ENCODE measurements at places on chromosomes 7 and 10.
A peak's percentile ranks its signal among the peaks of the same experiment; 100 is the strongest.

GRCh38 chr7:43784030-43784584 is 25.6 kb downstream of the BLVRA start:
- DNase-seq: no peak

GRCh38 chr7:78264105-78264504 is 465.5 kb downstream of the PHTF2 start:
- DNase-seq: no peak

DNA sequence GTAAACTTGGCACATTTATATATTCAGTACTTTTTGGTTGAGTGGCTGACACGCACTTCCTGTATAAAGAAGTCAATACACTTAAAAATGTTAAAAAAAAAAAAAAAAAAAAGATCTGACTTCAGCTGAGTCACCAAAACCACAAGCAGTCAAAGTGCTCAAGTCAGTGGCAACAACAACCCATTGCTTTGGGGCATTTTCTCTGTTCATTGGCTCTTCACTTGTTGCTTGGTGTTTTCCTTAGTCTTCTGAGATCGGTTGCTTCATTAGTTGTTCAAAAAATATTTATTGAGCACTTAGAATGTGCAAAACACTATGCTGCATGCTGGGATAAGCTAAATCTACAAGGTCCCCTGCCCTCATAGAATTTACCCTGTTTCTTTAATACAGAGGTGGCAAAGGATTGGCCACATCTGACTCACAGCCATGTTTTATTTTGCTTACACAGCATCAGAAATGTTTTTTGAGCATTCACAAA is 63.7 kb downstream of the ZNRF2 start:
- DNase-seq: peak; percentile 94

DNA sequence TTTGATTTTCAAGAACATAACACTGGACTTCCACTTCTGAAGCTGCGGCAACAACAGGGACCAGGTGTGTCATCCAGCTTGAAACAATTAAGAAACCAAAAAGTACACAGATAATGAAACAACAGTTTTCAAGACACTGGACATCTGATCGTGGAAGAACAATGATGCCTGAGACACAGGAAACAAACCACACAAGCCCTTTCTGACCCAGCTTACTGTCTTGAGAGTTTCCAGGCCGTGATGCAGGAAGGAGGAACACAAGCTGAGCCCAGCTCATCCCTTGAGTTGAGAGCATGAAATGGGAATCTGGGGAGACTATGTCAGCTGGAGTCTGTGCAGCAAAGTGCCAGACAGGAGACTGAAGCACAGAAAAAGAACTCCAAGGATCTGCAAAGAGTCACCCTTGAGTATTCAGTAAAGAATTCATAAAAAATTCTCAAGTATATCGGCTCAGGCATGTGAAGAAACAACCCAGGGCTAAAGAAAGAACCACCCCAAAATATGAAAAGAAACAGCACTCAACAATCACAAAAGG is 91.6 kb downstream of the RNF32 start:
- no peak for DNase-seq

- DNase-seq: no peak
Observed at GRCh38 chr10:67923551-67923950, 39.1 kb downstream of the SIRT1 start.

DNA sequence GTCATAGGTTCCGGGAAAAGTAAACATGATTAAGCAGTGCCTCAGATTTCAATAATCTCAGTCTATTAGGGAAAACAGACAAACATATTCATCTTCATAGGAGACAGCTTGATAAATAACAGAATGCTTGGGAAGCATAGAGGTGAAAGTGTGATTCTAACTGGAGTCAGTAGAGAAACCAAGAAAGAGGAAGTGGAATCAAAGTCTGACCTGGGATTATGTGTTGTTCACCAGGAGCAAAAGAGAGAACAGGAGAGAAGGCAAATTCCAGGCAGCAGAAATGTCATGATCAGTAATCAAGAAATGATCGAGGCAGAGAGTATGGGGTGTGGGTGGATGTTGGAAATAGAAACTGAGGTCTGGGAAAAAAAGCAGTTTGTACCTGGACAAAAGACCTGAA is 43.7 kb downstream of the DGKB start:
- DNase-seq: no peak

GRCh38 chr10:101576211-101576863 is 11.7 kb downstream of the POLL start:
- no peak for DNase-seq

All from foreskin melanocyte (primary cell).